Tibial artery (tissue), 4 donors: ENCODE measurements at places on chromosomes 4 and X.

DNA sequence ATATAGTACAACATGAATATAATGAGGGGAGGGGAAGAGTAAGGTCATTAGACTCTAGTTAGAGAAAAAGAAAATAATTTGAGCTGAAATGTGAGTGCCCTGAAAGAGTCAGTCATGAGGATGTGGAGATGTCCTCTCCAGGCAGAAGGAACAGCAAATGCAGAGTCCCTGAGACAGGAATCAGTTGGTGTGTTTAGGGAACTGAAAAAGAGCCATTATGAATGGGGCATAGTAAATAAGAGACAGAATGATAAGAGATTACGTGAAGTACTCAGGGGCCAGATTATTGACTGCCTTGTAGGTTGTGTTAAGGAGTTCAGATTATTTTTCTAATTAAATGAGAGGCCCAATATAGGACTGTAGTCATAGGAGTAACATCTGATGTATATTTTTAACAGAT is 147.0 kb downstream of the PDLIM5 start:
- no peak for DNase-seq

DNA sequence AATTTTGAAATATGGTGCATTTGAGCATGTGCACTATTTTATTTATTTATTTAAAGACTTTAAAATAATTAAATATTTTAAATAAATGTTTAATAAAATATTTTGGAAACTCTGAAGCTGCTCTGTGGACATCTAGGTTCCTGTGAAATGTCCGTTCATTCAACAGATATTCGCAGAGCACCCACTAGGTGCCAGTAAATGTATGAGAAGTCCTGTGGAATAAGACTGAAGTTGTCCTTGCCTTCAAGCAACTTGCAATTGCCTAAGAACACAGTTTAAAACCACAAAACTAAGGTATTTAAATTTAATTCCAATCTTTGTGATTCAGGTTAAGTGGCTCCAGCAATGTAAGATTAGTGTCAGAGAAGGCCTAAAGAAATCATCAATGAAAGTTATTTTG is 306.7 kb downstream of the GBA3 start:
- no peak for DNase-seq

DNA sequence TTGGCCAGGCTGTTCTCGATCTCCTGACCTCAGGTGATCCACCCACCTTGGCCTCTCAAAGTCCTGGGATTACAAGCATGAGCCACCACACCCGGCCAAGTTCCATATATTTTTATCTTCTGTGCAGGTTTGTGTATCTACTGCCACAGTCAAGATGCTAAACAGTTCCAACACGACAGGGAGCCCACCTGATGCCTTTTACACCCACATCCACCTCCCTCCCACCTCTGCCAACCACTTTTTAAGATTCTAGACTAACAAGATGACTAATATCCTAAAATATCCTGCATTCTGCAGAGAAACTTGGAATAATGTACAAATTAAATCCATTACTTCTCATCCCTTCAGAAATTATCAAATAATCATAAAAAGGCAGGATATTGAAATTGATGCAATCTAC is 19.3 kb upstream of the RPL34 start:
- DNase-seq = no peak

GRCh38 chr4:115918149-115918548 is 804.7 kb upstream of the NDST4 start:
- no peak for DNase-seq

DNA sequence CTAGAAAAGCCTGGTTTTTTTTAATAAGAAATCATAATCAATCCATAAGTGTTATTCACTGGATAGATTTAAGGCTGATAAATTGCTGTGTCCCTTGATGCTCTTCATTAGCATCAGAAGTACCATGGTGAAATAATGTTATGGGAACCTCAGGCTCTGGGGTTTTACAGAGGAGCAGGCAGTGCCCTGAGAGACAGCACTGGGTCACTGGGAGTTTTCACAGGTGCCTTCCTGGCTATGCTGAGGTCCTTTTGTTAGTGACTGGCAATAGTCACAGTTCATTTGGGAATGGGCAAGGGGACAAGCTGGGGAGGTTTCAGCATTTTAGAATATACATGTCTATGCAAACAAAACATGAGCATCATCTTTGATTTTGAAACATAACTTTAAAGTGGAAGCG is 38.6 kb downstream of the ANK2 start:
- DNase-seq = no peak

GRCh38 chrX:42565739-42566138 is 212.2 kb downstream of the PPP1R2C start:
- DNase-seq = no peak

DNA sequence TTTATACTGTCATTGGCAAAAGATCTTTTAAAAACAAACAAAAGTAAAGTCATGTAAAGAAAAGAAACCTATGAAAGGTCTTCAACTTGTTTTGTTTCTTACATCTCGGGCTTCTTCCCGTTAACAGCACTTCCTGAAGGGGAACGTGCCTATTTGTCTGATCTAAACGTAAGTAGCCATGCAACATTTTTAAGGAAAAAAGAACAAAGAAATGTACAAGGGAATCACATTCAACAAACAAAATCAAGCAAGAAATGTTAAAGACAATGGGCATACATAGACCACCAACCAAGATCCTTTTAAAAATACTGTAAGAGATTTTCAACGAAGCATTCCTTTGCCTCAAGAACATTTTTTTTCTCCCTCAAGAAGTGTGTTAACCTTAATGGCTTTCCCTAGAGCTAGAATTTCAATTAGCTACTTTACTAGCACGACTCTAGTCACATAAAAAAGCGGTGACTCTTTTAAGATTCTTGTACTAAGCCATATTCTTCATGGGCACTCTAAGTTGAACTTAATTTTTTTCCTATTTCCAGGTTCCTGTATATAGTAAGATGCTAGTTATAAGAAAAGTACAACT is 112.0 kb upstream of the TTC29 start:
- DNase-seq = no peak

- DNase-seq = no peak
These were observed 64.0 kb upstream of the RHOH start for GRCh38 chr4:40132816-40133215.
